ENCODE measurements at places on chromosomes 3 and 15.
A peak's percentile ranks its signal among the peaks of the same experiment; 100 is the strongest.

GRCh38 chr3:94564247-94564646 lies 501.4 kb downstream of the NSUN3 start:
- no peak for DNase-seq

GRCh38 chr15:97092656-97093055 lies 762.2 kb downstream of the NR2F2 start:
- DNase-seq = no peak

- DNase-seq = no peak
Observed at GRCh38 chr3:190288836-190289235, 33.4 kb downstream of the CLDN1 start.

DNA sequence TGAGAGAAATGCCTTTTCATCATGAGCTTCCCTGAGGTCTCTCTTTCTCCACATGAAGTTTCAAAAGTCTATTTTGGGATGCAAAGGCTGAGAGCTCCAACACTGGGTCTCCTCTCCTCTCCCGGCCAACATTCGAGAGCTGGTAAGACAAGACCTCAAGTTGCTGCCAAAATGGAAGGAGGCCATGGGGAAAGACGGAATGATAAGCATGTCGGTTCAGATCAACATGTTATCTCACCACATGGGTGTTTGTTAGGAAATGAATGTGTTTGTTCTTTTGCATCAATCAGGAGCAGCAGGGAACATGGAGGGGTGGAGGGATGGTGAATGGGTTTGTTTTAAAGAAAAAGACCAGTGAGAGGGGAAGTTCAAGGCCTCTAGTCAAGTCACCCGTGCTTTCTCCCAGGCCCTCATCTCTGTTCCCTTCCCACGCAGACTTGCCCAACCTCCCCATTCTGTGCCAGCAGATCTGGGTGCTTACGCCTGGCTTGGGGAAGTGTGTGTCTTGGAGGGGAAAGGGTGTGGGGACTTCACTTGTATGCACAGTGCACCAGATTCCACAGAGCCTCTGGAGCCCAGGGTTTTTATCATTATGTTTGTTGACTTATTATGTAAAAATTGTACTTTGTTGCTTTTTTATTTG lies 23.5 kb upstream of the ATP10A start:
- DNase-seq = no peak

DNA sequence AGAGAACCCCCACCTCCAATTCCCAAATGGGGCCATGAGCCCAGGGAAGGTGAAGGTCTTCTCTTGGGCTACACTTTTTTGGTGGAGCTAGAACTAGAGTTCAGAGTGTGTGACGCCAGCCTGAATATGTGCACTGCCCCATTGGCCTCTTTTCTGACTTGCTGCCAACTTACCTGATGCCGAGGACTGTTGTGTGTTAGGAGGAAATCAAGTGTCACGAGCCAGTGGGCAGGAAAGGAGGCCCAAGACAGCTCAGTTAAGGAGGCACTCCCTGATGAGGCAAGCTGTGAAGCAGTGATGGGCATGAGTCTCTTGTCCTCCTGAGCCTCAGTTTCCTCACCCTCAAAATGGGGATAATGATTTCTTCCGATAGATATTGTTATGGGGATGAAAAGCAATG lies 107.8 kb downstream of the ANP32A start:
- DNase-seq = no peak

DNA sequence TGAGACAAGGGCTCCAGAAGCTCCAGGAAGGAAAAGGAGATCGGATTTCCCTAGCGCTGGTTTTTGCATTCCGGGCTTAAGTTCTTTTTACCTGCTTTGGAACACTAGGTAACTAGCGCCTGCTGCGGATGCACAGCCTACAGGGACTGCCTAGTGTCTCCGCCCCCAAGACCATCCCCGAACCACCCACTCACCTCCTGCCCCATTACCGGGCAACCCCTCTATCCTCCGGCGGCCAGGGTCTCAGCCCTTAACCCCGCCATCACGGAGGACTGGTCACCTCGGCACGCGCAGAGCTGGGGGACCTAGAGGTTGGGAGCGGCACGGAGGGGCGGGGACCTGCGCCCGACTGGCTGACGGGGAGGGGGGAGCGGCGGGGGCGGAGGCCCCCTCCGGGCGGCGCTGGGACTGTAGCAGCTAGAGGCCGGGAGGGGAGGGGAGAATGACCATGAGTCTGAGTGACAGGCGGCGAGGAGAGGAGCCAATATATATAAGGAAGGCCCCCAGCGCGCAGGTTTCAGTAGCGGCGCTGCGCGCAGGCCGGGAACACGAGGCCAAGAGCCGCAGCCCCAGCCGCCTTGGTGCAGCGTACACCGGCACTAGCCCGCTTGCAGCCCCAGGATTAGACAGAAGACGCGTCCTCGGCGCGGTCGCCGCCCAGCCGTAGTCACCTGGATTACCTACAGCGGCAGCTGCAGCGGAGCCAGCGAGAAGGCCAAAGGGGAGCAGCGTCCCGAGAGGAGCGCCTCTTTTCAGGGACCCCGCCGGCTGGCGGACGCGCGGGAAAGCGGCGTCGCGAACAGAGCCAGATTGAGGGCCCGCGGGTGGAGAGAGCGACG lies at the start of gene DLL4:
TSS of gene DLL4 (plus strand) at position 520 of the 839 bp plus-strand sequence. CDS start 329 bp downstream, outside the sequence.
- peak; percentile 28 for DNase-seq

GRCh38 chr3:8530581-8530980 lies 29.0 kb downstream of the LMCD1 start:
- no peak for DNase-seq

- no peak for DNase-seq
Observed at GRCh38 chr3:41629986-41630385, 331.9 kb downstream of the ULK4 start.

GRCh38 chr3:116039651-116039985 lies 405.7 kb downstream of the LSAMP start:
- no peak for DNase-seq
